ENCODE measurements at places on chromosomes 1 and 21.
A peak's percentile ranks its signal among the peaks of the same experiment; 100 is the strongest.

GRCh38 chr1:73176902-73177301, 894.6 kb upstream of the NEGR1 start:
- DNase-seq, result no peak

- DNase-seq, result no peak
Measured at GRCh38 chr1:210292231-210292871, 36.4 kb upstream of the HHAT start.

GRCh38 chr1:8015036-8015808, 10.9 kb downstream of the ERRFI1 start:
- no peak for DNase-seq

DNA sequence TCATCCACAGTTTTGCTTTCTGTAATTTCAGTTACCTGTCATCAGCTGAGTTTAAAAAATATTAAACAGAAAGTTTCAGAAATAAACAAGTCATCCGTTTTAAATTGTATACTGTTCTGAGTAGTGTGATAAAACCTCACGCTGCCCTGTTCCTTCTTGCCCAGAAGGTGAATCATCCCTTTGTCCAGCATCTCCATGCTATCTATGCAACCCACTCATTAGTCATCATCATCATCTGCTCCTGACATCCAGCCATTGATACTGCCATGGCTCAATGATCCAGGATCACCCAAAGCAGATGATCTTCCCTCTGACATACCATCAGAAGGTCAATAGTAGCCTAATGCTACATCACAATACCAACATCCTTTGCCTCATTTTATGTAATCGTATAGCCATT, 198.3 kb downstream of the SLC44A5 start:
- no peak for DNase-seq

GRCh38 chr1:209650454-209650853, 1.8 kb downstream of the LAMB3 start:
- peak; percentile 17 for DNase-seq

- DNase-seq, result no peak
Measured at GRCh38 chr21:18499761-18500376, 96.3 kb upstream of the TMPRSS15 start.

- DNase-seq, result no peak
Measured at GRCh38 chr1:101964708-101965107, 32.0 kb downstream of the OLFM3 start.

DNA sequence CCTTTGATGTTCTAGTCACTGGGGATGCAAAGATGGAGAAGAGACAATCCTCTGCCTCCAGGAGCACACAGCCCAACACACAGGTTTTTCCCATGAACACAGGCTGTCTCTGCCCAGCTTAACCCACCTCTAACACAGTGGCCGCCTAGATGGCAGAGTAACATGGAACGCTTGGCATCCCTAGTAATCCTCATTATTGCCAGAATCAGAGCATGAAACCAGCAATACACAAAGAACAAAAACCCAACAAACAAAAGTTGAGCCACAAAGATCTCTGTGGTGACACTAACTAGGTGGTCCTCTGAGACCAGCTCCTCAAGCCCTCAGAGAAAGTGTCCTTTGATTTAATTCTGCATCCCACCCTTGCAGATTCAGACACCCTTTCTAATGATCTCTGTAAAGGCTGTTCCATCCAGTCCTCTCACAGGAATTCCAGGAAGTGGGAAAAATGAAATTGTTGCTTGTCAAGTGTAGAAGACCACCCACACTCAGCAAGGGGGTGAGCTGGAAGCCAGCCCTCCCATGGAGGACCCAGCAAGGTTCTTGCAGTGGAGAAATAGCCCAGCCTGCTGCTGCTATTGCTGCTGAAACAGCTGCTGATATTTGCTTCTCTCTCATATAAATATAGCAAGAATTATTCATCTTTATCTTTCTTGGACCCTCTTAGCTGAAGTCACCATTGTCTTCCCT, 7.4 kb upstream of the ATP2B4 start:
- no peak for DNase-seq

DNA sequence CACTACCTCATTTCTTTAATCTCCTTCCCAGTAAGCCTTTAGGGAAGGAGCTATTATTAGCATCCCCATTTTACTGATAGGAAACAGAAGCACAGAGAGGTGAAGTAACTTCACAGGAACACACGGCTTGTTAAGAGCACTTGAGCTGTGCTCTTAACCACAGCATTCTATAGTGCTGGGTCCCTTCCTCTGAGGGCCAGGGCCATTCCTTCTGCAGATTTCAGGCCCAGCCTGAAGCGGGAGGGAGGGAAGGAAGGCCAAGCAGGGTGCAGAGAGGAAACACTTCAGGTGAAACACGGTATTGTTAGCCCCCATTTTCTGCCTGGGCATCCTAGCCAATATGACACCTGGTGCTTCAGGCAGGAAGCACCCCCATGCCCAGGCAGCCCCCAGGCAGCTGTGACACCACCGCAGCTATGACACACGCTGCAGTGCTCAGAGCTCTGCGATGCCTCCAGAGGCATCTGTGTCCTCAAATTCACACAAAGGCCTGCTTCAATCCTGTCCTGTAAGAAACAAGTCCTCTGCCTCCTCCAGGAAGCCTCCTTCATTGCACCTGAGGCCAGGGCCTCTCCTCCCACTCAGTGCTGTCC, 4.5 kb upstream of the EXTL1 start:
- DNase-seq, result no peak

DNA sequence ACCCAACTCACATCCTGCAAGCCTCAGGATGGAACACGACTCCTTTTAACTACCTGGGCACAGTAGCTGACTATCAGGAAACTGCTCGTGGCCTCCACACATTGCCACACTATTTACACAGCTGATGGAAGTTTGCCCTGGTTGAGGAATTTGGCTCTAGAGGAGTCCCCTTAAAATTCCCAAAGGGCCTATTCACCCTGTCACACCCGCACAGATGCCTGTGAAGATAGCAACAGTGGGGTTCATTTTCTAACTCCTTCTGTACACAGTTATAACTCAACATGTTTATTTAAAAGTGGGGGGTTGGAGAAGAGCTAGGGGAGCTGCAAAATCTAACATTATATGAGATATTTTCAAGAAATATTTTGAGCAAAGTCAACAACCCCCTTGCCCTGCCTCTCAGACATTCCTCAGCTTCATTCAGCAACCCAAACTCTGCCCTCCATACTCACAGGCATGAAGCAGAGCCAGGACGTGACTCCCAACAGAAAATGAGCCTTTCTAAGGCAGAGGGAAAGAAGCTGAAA, 35.8 kb upstream of the CCN1 start:
- no peak for DNase-seq

- DNase-seq, result no peak
Measured at GRCh38 chr1:99548943-99549605, 96.8 kb upstream of the PALMD start.

DNA sequence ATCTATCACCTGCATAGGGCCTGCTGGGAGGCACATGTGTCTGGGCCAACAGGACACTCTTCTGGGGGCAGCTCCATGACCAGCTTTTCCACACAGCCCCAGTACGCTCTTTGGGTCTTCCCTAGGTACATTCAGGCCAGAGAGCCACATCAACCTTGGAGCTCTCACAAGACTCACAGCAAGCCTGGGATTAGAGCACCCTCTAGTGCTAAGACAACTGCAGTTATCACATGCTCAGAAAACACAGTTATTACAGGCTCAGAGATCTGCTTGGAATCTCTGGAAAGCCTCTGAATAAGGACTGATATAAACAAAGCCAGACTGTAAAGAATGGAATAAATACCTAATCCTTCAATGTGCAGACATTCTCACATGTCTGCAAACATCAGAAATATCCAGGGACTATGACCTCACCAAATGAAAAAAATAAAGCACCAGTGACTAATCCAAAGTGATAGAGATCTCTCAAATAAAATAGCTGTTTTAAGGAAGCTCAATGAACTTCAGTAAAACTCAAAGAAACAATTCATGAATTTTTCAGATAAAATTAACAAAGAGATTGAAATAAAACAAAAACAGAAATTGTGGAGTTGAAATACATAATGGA, 563.9 kb upstream of the NR5A2 start:
- DNase-seq, result no peak

DNA sequence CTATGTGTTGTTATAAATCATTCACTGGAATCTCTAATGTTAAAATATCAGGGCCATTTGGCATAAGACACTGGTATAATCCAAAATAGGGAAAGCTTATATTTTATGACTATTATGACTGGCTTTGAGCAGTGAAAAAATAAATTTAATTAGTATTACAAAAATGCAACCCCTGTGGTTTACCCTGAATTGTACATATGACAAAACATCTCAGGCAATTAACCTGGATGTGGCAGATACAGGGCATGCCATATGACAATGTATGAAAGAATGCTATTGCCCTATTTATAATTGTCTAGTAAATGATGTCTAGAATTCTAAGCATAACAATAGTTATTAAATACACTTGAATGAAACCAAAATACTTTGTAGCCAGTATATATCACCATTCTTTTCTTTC, 532.5 kb upstream of the ADGRL4 start:
- DNase-seq, result no peak

DNA sequence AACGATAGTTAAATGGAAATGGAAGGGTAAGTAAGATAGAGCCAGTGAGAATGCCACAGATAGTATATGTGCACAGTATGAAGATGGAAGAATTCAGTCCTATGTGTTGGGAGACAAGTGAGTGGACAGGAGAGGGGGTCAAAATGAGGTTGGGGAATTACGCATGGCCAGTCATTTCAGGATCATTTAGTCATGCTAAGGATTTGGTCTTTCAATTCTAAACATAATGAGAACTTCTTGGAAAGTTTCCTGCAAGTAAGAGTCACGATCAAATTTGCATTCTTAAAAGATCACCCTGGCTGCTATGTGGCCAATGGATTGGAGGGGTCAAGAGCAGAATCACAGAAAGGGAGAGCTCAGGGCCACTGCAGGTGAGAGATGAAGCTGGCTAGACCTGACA, 64.0 kb upstream of the KCNK2 start:
- DNase-seq, result no peak

DNA sequence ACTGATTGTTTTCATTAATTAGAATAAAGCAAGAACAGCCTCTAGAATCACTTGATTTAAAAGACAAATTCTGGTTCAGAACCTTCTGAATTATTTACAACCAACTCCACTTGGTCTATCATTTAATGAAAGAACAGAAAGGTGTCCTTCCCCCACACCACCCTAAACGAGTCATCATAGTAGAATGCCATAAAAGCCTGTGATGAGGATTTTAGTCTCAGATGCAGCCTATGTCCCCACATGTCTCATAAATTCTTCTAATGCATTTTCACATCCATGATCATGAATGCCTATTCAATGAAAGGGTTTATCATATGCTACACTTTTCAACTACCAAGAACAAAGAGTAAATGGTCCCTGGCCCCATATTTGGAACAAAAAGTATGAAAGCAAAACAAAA, 508.1 kb downstream of the DPYD start:
- no peak for DNase-seq

GRCh38 chr1:162228586-162228985, 148.1 kb downstream of the SPATA46 start:
- DNase-seq, result no peak

DNA sequence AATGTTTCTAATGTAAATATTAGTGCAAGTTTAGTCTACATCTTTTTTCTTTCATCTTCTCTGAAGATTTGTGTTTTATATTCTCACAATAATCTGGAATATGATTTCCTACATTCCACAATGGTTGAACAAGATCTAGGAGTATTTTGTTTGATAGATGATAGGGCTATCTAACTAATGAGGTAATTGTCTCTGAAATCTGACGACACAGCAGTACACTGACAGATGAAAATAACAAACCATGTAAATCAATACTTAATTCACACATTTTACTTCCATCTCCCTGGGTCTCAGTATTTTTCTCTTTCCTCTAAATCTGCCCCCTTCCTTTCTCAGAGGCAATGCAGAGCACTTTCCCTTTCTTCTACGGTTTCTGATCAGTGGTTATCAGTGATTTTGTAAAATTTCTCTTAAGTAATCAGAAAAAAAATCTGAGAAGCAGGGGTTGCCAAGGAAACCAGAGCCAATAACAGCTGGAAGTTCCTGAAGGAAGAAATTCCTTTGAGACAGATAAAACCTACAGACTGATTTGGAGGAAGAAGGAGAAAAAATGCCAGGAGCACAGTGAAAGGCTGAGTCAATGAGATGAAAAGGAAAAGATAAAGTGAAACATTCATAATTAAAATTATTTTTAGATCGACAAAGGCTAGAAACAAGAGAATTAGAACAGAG, 7.3 kb upstream of the ANKRD13C start:
- no peak for DNase-seq

- no peak for DNase-seq
Measured at GRCh38 chr1:5691795-5692509, 300.3 kb downstream of the NPHP4 start.

- no peak for DNase-seq
Measured at GRCh38 chr1:172325531-172325930, 95.0 kb upstream of the C1orf105 start.

- no peak for DNase-seq
Measured at GRCh38 chr1:61241411-61241838, 159.1 kb downstream of the NFIA start.

DNA sequence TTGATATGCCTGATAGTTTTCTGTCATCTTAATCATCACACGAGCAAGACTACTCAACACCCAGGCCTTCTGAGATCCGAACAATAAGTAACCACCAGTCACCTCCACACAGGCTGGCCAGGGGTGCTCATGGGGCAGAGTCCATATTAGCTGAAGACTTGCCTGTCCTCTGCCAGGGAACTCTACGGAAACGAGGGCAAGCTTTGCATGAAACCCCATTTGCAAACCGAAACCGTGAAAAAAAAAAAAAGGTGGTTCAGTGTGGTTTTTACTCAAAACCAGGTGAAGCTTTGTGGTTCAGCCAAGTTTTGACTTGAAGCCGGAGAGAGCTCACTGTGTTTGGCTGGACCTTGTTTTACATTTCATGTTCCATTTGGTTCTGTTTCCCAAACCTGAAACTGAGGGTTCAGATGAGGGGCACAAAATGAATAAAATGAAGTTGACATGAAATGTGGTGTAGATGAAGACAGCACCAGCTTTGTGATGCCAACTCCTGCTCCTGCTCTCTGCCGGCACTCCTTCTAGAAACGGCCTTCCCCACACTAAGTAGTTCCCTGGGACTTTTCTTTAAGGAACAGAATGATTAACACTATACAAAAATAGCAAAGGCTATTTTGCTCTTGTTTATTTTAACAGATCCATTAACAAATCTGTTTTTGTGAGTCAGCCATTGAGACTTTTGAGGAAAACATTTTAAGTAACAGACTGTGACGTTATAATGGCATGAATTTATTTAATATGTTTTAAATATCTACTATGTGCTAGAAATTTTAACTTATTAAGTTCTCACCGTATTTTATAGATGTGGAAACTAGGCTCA, 74.7 kb downstream of the RUNX1 start:
- DNase-seq, result no peak

- no peak for DNase-seq
Measured at GRCh38 chr1:160724465-160725242, 13.0 kb upstream of the CD48 start.
